Activated CD4-positive, alpha-beta T cell treated with anti-CD3 and anti-CD28 coated beads, Interleukin-2, amount 10 ng/mL, durations not matched to agents 24 days and 14 days (primary cell): ENCODE measurements at places on chromosomes 16 and 17. TPM values are rescaled to one million over a fixed set of nuclear protein-coding genes. Genes with fewer than 3 reads are reported as not detected.

- H3K4me1 ChIP-seq = no peaks in the 10 kb centered on the region
- no peaks in the 10 kb centered on the region for H3K27me3 ChIP-seq
- no peak overlapping the region for H3K4me3 ChIP-seq
- no peak for DNase-seq
Observed at GRCh38 chr16:48960830-48961229, 320.8 kb downstream of the CBLN1 start.

DNA sequence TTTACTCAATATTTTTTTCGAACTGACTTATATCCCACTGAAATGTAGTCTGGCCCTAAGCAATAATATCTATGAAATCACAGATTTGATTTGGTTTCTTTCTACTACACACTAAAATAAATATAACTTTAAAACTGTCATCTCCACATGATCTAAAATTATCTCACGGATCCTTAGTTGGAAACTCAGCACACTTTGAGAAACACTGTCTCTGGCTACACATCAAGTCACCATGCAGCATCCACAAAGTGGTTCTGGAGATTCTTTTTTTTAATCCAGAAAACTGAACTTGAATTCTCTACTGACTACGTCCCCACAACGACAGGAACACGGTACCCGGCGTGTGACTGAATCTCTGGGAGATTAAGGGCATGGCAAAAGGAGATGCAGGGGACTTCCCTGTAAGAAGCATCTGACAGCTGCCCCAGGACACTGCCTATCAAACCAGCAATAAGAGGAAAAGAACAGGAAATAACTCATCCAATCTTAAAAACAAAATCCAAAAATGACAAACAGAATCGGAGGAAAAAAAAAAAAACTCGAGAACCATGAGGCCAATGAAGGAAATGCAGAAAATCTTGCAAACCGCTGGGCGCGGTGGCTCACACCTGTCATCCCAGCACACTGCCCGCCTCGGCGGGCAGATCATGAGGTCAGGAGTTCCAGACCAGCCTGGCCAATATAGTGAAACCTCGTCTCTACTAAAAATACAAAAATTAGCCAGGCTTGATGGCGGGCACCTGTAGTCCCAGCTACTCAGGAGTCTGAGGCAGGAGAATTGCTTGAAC is 141.0 kb upstream of the RCVRN start:
- no peak overlapping the region for H3K4me3 ChIP-seq
- H3K4me1 ChIP-seq = no peaks in the 10 kb centered on the region
- H3K36me3 ChIP-seq = no peaks in the 10 kb centered on the region
- no peak for DNase-seq
- no peaks in the 10 kb centered on the region for H3K27me3 ChIP-seq

- H3K27ac ChIP-seq = no peak overlapping the region
- H3K36me3 ChIP-seq = no peaks in the 10 kb centered on the region
- H3K27me3 ChIP-seq = peaks cover 9% of the 10 kb centered on the region
- no peak for DNase-seq
Observed at GRCh38 chr17:5885336-5885735, 184.8 kb upstream of the WSCD1 start.

DNA sequence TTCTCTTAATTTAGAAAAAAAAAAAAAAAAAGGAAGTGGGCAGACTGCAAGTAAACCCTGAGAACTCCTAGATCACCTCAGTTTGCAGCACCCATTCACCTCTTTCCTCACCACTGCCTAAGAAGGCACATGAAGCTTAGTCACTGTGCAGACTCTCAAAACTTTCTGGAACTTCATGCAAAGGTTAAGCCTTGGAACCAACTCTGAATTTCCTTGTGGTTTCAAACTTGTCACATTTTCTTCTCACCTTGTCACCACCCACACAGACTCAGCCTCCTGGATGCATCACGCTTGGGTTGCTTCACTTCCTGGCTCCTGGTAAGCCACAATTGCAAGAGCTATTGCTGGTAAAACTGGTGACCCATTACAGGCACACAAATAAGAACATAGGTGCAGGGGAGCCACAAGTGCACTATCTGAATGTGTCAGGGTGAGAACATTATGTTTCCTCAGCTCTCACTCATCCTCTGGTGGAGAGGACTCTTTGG is 15.0 kb upstream of the CPD start:
- peak overlapping the region; percentile 89 for H3K27ac ChIP-seq
- peaks cover 11% of the 10 kb centered on the region for H3K36me3 ChIP-seq
- H3K27me3 ChIP-seq = peaks cover 3% of the 10 kb centered on the region
- H3K4me3 ChIP-seq = peak overlapping the region; percentile 36

ATXN7L3 gene
- total RNA-seq = 105 and 118 TPM in 2 replicates
